ENCODE measurements at places on chromosomes 3 and 15. TPM values are rescaled to one million over a fixed set of nuclear protein-coding genes. Genes with fewer than 3 reads are reported as not detected.

DNA sequence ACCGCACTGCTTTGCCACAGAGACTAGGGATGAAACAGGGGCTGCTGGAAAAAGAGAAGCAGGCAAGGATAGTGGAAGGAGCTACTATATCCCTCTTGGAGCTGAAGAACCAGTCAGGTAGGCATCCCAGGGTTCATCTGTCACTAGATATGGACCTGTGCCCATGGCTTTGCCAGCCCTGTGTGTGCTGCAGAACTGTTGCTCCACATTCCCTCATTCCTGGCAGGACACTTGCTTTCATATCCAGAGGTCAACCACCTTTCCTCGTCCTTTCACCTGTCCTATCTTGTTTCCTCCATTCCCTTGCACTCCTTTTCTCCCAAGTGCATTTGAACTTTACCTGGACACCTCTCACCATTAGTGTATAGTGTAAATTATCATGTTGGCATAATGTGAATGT lies 12.0 kb downstream of the SNRK start:
- no peak for DNase-seq

GRCh38 chr3:133966954-133967353 lies 62.8 kb downstream of the SLCO2A1 start:
- DNase-seq, result no peak

Gene ECE2
- total RNA-seq, result not detected

Gene GOLGA8N
- 4.7 TPM for total RNA-seq

Data from osteoblast (primary cell).